ENCODE measurements at places on chromosomes 16 and 17. TPM values are rescaled to one million over a fixed set of nuclear protein-coding genes. Genes with fewer than 3 reads are reported as not detected.

Gene KRTAP3-1
- not detected for total RNA-seq

Gene SHBG
- 1.0 TPM for total RNA-seq

DNA sequence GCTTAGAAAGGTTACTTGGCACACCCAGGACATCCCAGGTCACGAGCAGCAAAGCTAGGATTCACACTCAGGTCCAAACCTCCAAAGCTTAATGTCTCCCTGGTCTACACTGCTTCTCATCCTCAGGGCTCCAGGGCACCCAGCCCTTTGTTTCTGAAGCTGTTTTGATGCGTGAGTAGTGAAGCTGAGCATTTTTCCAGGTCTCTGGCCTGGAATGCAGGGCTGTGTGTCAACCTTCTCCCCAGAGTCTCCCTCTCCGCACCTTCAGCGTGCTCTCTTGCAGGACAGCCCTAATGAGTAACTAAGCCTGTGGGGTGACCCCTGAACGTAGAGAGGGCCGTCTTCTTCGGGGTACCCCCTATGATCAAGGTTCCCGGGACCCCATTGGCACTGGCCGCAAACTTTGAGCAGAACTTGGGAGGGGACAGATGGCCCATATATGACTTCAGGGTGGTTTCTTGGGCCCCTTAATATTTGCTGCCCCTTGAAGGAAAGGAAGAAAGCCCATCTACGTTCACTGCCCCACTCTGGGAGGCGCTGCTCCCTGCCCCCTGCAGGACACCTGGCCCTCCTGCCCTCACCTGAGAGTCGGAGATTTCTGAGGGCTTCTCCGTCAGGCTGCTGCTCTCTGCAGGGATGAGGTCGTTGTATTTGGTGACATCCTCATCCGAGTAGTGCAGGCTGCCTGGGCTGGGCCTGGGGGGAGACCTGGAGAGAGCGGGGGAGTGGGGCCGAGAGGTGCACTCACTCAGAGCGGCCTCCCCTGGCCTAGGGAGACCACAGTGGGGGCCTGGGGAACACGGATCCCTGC, 36.4 kb upstream of the CDC42EP4 start:
- peaks cover 14% of the 10 kb centered on the region for H3K4me1 ChIP-seq
- no peak overlapping the region for H3K4me3 ChIP-seq
- no peak for DNase-seq
- H3K27ac ChIP-seq, result no peak overlapping the region

DNA sequence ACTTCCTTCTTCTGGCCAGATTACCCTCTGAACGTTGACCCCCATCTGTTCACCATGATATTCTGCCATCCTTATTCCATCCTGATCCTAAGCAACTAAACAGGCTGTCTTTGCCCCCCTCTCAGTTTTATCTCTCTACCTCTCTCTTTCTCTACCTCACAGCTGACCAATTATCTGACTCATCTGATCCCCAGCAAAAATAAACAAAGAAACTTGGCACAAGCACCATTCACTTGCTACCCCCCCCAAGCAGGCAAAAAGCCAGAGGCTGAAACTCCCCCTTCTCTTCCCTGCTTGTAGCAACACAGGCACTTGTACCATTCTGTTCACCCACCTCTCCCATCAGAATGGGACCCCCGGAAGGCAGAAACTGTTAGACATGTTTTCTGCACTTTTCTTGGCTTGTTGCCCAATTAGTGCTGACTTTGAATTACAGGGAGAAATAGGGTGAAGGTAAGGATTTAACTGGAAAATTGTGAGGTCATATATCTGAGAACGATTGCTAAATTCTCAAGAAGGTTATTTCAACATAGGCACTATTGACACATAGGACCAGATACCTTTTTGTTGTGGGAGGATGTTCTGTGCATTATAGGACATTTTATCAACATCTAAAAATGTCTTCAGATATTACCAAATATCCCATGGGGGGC, 163.2 kb downstream of the TOX3 start:
- no peaks in the 10 kb centered on the region for H3K36me3 ChIP-seq
- no peak overlapping the region for H3K4me3 ChIP-seq
- H3K27ac ChIP-seq, result no peak overlapping the region

DNA sequence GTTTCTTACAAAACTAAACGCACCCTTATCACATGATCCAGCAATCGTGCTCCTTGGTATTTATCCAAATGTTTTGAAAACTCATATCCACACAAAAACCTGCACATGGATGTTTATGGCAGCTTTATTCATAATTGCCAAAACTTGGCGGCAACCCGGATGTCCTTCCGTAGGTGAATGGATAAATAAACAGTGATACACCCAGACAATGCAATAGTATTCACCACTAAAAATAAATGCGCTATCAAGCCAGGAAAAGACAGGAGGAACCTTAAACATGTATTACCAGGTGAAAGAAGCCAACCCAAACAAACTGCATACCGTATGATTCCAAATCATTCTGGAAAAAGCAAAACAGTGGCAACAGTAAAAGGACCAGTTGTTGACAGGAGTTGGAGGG, 10.0 kb downstream of the SPATA32 start:
- H3K27ac ChIP-seq, result no peak overlapping the region
- H3K4me3 ChIP-seq, result no peak overlapping the region
- H3K36me3 ChIP-seq, result no peaks in the 10 kb centered on the region
- peaks cover 8% of the 10 kb centered on the region for H3K4me1 ChIP-seq
- H3K27me3 ChIP-seq, result no peaks in the 10 kb centered on the region
- no peak for DNase-seq
